Regular cardiac myocyte (primary cell): ENCODE measurements at places on chromosomes 1 and 21. TPM values are rescaled to one million over a fixed set of nuclear protein-coding genes. Genes with fewer than 3 reads are reported as not detected.

Gene OR14K1
- total RNA-seq: not detected in 2 replicates

Gene TNNI3K
- total RNA-seq: 0.28 TPM in 1 of 2 replicates, not detected in the other

Gene OR2T2
- total RNA-seq: not detected in 2 replicates

Gene SPATA17
- 0.77 and 1.1 TPM in 2 replicates for total RNA-seq

Gene TEDDM1
- not detected in 2 replicates for total RNA-seq

Gene SEC16B
- total RNA-seq: 1.7 and 2.3 TPM in 2 replicates

Gene ARHGEF16
- total RNA-seq: 0.28 and 0.38 TPM in 2 replicates
